CD4-positive, alpha-beta T cell treated with Interleukin-4 for 1 hour (primary cell): ENCODE measurements at places on chromosomes 5 and 9.

DNA sequence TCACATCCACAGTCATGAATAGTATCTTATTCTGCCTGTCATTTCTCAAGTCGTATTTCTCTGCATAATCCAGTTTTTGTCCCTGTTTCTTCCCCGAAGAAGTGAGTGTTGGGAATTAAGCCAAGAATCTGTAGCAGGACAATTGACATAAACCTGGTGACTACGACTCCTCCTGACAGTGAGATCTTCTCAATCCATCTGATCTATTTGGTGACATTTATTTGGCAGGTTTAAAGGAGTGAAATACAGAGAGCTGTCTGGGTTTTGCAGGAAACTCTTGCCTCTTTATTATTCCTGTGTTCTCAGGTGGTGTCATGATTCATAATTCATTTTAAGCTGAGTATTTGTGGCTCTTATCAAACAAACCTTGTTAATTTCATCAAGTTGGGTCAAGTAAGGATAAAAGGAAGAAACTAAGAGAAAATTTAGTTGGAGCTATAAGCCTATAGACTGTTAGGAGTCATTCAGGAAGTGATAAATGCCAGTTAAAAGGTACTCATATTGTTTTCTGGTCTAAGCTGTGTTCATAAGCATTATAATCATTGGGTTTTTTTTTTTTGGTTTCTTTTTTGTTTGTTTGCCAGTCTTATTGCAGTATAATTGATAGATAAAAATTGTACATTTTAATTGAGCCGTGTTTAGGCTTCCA, 95.9 kb upstream of the PCSK1 start:
- DNase-seq, result no peak

DNA sequence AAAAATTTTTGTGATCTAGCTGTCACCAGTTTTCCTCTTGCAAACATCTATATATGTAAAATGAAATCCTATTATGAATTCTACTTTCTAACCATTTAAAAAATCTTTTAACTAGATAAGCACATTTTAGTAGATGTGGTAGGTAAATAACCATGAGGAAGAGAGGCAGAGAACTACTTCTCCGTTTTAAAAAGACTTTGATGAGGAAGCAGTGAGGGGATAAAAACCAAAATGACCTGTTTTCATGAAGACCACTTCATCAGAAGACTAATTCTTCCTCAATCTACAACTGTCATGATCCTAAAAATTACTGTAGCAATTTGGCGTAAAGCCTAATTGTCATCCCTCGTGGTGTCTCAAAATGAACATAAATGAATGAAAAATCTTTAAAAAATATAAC, 15.7 kb upstream of the ERBIN start:
- DNase-seq, result no peak

- no peak for DNase-seq
These were observed 73.9 kb downstream of the KLF9 start for GRCh38 chr9:70340572-70340971.

GRCh38 chr5:77218263-77218662, 7.8 kb downstream of the PDE8B start:
- DNase-seq, result no peak

- no peak for DNase-seq
These were observed 31.4 kb downstream of the ACTBL2 start for GRCh38 chr5:57450991-57451876.

DNA sequence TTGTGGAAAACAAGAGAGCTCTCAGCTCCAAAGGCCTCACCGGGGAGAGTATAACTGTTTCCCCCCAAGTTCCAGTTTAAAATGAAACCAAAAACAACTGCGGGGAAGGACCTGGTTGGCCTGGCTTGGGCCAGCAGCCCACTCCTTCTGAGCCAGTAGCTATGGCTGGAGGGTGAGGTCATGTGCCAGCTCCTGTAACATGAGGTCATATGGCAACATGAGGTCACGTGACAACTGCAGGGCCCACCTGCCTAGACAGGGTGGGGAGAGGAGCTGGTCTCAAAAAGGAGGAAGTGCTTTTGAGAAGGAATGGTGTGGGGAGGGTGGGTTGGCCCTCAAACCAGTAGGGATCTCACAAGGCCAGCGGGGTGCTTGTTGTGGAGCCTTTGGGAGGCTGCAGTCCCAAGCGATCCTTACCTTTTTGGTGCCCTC, 29.3 kb upstream of the CRB2 start:
- DNase-seq, result peak; percentile 80

GRCh38 chr5:52441768-52442167, 345.9 kb upstream of the ITGA1 start:
- DNase-seq, result no peak

DNA sequence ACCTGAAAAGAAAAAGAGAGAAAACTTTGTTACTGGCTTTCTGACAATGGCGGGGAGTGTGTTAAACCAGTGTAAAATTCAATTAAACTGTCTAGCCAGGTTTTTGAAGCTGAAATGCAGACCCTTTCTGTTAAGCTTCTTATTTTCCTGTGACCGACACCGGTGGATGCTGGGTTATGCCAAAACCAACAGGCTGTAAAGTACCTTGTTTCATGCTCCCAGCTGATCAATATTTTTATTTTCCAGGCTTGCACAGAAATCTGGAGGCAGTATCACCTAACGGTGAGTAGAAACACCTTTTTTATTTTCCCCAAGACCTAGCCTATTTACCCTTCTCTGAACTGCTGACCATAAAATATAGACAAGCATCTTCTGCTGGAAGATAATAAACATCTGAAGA, 94.9 kb upstream of the GRHPR start:
- no peak for DNase-seq

DNA sequence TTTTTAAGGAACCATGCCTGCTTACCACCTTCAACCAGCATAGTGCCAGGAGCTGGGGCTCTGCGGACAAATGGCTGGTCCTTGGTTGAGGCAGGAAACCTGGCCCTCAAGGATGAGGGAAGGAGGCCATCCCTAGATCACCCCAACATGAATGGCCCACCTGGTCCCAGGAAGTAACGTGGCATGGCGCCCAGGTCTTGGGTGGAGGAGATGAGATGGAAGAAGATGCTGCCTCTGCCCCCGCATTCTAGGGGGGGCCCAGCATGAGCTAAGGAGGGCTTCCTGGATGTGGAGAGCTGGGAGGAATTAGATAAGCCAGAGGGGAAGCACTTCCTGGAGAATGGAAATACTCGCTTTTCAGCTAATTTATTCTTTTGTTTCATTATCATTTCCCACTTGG, 95.0 kb downstream of the DAB2IP start:
- no peak for DNase-seq

- no peak for DNase-seq
These were observed 6.4 kb upstream of the EEIG1 start for GRCh38 chr9:127987103-127987614.

GRCh38 chr5:136677217-136677616, 311.9 kb upstream of the TRPC7 start:
- DNase-seq, result no peak

DNA sequence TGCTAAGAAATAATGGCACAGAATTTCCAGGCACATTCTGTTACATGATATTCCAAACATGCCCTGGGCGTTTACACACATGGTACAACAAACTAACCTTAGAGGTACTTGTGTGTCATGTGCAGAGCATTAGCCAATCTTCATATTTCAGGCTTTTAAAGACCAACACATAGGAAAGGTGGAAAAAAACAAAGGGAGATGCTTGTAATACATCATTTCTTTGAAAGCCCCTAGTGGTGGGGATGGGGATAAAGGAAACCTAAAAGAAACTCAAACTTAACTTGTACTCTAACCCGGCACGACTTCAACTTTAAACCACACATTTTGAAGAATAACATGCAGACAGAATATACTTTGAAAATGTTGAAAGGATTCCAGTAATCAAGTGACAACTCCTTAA, 133.6 kb downstream of the PTPRD start:
- no peak for DNase-seq

DNA sequence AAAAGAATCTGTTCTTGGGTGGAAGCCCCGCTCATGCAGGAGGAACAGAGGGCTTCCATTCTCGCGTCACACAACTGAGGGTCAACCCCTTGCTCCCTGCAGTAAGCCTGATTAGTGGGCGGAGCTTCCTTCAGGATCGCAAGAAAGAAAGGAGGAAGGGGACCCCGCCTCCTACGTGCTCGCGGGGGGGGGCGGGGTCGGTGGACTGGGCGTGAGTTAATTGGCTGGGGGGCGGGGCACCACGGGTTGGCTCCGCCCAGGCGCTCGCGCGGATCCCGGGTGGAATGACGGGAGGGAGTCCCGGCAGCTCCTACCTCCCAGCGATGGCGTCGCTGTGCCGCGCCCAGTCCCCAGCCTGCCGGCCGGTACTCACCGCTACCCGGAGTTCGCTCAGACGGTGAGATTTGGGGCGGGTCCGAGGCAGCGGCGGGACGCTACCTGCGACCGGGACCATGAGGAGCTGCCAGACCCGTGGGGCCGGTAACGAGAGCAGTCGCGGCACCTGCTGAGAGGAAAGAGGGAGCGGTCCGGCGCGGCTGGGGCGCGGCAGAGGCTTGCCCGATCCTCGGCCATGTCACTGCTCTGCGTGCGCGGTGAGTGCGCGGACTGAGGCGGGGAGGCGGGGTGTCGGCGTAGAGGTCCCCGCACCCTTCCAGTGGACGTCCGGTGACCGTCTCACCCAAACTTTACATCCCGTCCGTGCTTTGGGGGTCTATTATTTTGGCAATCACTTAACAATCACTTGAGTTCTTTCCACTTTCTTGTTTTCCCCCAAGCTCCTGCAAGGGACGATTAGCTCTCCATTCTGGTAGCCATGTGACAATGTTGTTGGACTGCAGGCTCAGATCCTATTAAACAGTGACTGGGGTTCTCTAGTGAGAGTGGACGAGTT, at the start of gene UNC13B:
UNC13B (plus strand) TSS at position 297 of the 892 bp plus-strand sequence; CDS start at position 572, 275 bp downstream.
- DNase-seq, result peak; percentile 78

- no peak for DNase-seq
These were observed 6.6 kb downstream of the PTGES start for GRCh38 chr9:129746092-129746777.

GRCh38 chr5:98911280-98912040, 17.3 kb downstream of the CHD1 start:
- no peak for DNase-seq

- DNase-seq, result no peak
These were observed 134.2 kb upstream of the RASGRF2 start for GRCh38 chr5:80825786-80826460.
